ENCODE measurements at places on chromosomes 6 and 20. TPM values are rescaled to one million over a fixed set of nuclear protein-coding genes. Genes with fewer than 3 reads are reported as not detected.

GRCh38 chr6:56713254-56713672 lies 70.6 kb upstream of the DST start:
- no peak for DNase-seq
- H3K4me3 ChIP-seq, result no peak overlapping the region
- no peak overlapping the region for H3K27ac ChIP-seq
- H3K36me3 ChIP-seq, result no peaks in the 10 kb centered on the region
- peaks cover 6% of the 10 kb centered on the region for H3K4me1 ChIP-seq

DNA sequence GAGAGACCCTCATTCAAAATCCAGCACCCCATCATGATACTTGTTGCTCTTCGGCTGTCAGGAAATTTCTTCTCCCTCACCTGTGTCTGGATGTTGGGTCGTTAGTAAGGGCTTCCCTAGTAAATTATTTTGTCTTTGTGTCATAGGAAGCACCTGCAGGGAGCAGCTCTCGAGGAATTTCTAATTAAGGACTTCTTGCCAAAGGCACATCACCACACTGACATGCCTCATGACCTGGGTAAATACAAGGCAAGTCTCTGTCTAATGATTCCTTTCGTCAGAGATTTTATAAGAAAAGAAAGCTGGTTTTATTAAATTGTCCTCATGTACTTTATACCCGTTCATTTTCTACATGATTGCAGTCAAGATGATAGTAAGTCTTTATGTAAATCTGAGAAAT lies at the start of gene NOX3:
NOX3 (minus strand) TSS at position 74 of the 400 bp plus-strand sequence; CDS start at position 35, 39 bp downstream.
- H3K27me3 ChIP-seq, result no peaks in the 10 kb centered on the region
- DNase-seq, result no peak
- H3K4me3 ChIP-seq, result no peak within 1 kb of the TSS
- H3K36me3 ChIP-seq, result no peaks in the 10 kb centered on the region

- no peak overlapping the region for H3K4me3 ChIP-seq
- H3K27me3 ChIP-seq, result no peaks in the 10 kb centered on the region
- DNase-seq, result peak; percentile 62
- peaks cover 14% of the 10 kb centered on the region for H3K4me1 ChIP-seq
- H3K27ac ChIP-seq, result no peak overlapping the region
Observed at GRCh38 chr6:130676077-130676772, 151.0 kb upstream of the SMLR1 start.

GRCh38 chr20:16263582-16263981 lies 309.7 kb downstream of the KIF16B start:
- peaks cover 7% of the 10 kb centered on the region for H3K4me1 ChIP-seq
- no peaks in the 10 kb centered on the region for H3K27me3 ChIP-seq
- no peak overlapping the region for H3K4me3 ChIP-seq
- H3K36me3 ChIP-seq, result no peaks in the 10 kb centered on the region
- DNase-seq, result no peak
- no peak overlapping the region for H3K27ac ChIP-seq

GRCh38 chr6:4518506-4518905 lies 257.7 kb upstream of the CDYL start:
- no peaks in the 10 kb centered on the region for H3K4me1 ChIP-seq
- H3K36me3 ChIP-seq, result no peaks in the 10 kb centered on the region
- H3K27ac ChIP-seq, result no peak overlapping the region

Gene CD40
- polyA plus RNA-seq, result 21.6 TPM

Gene APCDD1L
- not detected for polyA plus RNA-seq

Gene PRICKLE4
- 1.5 TPM for polyA plus RNA-seq
